ENCODE measurements at places on chromosomes 1 and 21.

DNA sequence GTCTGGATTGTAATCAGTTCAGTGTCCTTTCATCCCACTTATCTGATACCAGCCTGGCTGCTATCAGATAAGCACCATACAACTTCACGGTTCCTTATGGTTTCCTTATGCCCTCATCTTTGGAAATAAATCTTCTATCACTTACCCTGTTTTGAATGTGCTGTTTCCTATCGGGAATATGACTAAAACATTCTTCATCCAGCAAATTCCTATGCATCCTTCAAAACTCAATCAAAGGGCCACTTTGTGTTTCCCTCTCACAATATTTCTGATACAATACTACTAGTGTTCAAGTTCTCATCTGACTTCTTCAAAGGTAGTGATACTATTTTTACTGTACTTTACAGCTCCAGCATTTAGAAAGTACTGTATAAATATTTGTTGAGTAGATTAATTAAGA, 513.2 kb downstream of the OMA1 start:
- DNase-seq = no peak

DNA sequence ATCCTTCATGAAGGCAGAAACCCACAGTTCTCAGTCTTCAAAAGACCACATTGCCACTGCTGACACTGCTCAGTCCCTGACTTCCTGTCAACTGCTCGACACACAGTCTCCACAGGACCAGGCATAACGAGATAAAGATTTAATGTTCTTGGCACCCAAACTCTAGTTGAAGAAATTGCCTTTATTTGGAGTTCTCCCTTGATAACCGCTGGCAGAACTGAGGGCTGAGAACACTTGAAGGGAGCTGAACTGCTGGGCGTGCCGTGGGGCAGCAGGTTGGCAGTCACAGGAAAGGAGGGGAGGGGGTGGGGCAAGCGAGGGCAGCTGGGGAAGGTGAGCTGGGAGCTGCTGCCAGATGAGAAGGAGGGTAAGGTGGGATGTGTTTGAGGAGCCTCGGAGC, 15.9 kb downstream of the HENMT1 start:
- DNase-seq = no peak

- no peak for DNase-seq
Measured at GRCh38 chr1:170247751-170248521, 102.2 kb downstream of the NTMT2 start.

GRCh38 chr1:168485048-168485447, 58.7 kb downstream of the XCL2 start:
- no peak for DNase-seq

DNA sequence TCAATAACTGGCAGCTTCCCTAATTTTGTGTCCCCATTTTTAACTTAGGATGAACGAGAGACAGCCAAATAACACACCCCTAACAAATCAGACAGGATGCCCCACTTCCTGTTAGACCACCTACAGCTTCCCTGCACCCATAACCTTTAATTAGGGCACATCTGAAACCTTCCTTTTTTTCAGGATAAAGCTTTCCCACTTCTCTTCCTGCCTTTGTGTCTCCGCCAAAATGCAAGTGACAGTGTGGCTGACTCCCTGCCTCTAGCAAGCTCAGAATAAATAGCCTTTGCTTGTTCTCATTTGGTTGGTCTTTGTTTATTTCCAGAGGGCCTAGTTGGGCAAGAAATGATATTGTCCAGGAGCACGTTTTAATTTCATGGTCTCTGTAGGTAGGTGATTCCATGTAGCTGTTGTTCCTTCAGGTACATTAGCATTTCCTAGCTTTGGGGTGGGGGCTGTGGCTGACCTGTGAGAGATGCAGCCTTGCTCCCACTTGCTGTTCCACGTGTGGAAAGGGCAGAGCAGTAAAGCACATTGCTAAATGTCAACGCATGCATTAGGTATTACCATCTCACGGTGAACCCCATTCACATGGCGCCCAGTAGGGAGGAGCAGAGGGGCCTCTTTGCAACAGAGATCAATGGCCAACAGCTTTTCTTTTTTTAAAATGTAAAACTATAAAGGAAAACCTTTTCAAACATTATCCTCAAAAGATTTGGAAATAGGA, 154.9 kb downstream of the ST6GALNAC3 start:
- DNase-seq = no peak

DNA sequence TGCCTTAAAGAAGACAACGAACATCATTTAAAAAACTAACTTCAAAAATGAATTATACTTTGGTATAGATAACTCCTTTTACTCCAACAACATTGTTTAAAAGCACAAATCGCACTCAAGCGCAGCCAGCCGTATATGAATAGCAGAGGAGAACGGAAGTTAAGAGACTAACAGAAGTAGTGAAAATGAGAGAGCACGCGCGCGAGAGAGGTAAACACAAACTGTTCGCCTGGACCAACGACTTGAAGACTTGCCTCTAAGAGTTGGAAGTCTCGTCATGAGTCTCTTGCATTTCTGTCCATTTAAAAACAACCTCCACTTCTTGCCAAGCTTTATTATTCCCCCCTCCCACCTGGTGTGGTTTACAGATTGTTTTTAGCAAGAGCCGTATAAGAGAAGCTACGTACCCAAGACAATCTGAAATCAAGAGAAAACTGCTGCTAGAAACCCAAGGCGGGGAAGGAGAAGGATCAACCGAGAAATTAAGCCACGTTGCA, 479 bp downstream of the SELENOF start:
- peak; percentile 52 for DNase-seq

DNA sequence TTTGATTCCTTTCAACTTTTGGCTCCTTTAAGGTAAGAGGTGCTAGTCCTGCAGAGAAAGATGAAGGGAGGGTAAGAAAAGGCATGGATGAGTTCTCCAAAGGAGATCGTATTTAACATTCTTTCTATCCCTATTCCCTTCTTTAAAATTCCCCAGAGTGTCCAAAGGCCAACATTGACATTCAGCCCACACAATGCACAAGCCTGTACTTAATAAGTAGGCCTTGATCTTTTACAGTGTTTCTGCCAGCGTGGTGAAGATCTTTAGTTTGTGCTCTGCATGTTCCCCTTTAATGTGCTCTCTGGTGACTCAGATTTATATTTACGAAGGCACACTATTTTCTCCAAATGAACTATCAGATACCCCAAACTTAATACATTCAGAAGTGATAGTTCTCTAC, 582.5 kb upstream of the RGS18 start:
- DNase-seq = peak; percentile 22

GRCh38 chr1:42014823-42015222, 96.1 kb upstream of the HIVEP3 start:
- DNase-seq = no peak

DNA sequence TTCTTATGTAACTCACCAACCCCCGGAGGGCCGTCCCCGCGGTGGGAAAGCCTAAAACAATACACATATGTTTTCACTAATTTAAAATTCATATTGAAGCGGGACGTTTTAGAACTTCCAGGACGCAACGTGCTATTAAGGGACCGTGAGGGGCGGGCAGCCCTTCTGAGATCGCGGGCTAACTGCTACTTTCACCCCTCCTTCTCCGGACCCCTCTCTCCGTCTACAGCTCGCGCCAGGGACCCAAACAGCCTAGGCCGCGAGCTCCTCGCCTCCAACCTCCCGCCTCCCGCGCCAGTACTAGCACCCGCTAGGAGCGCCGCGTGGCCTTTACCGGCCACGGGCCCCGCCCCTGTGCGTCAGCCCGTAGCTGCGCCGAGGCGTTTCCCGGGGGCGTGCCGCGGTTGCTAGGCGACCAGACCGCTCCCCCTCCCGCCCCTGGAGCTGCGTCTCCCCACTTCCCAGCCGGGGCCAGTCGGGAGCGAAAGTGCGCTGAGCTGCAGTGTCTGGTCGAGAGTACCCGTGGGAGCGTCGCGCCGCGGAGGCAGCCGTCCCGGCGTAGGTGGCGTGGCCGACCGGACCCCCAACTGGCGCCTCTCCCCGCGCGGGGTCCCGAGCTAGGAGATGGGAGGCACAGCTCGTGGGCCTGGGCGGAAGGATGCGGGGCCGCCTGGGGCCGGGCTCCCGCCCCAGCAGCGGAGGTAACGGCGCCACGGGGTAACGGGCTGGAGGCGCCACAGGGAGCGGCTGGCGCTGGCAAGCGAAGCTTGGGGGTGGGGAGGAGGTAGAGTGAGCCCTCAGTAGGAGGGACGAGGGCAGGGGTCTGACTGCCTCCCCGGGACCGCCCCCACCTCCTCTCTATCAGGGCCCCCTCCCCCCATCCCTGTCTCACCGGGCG, at the start of gene DYRK3:
Gene DYRK3 (plus strand): TSS at position 457 of the 898 bp plus-strand sequence. CDS start 168 bp downstream, at position 625.
- DNase-seq = peak; percentile 95

GRCh38 chr1:203179667-203180005, 4.0 kb upstream of the MYBPH start:
- DNase-seq = no peak

DNA sequence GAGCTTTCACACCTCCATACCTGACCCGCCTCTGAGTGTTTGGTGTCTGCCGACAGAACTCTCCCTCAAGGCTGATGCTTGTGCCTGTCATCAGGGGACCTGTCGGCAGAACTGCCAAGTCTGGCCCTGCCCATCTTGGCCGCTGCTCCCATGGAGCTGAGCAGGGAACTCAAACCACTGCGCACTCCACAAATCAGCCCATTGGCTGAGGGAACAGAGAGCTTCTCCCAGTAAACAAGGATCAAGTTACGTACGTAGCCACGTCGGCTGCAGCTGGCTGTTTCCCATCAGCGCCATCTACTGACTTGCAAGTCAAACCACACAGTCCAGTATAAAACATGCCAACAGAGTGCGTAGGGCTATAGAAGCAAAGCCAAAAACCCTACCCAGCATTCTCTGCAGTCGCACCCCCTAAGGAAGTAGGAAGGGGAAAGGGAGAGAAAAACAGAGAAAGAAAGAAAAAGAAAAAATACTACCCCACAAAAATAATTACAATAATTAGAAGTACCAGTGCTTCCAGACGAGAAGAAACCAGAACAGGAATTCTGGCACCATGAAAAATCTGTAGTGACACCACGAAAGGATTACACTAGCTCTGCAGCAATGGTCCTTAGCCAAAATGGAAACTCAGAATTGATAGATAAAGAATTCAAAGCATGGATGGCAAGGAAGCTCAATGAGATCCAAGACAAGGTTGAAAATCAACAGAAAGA, 13.1 kb downstream of the KRTAP13-1 start:
- peak; percentile 11 for DNase-seq

DNA sequence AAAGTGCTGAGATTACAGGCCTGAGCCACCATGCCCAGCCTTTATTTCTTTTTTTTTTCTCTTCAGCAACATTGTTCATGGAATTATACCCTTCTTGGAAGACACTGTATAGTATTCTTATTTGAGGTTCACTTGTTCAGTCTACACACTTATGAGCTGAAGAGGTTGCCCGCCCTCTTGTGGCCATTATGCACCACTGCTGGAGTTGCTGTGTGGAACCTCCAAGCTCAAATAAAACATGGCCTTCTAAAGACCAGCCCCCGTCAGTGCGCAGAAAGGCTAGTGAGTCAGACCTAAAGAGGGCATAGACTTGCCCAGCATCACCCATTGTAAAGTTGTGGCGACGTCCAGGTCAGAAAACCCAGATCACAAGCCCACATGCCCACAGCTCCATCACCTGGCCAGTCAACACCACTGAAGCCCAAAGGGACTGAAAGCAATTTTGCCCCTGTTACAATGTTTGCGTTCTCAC, 20.4 kb downstream of the LURAP1 start:
- DNase-seq = peak; percentile 90

- DNase-seq = no peak
Measured at GRCh38 chr1:3889936-3890335, 10.1 kb downstream of the C1orf174 start.

DNA sequence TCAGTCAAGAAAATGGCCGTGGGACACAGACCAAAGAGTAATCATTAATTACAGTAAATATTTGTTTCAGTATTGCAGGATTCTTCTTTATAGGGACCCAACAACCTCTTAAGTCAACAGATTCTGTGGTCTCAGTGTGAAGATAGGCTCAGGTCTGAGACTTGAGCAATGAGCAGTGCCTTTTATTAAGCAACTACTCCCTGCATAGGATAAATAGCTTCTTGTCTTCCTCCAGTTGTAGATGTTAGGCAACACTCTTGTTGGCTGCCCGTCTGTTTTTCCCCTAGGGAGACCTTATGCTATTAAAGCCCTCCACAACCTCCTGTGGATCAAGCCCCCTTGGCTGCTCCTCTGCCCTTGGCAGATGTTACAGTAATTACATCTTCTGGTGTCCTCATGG, 1.8 kb upstream of the OMA1 start:
- no peak for DNase-seq

DNA sequence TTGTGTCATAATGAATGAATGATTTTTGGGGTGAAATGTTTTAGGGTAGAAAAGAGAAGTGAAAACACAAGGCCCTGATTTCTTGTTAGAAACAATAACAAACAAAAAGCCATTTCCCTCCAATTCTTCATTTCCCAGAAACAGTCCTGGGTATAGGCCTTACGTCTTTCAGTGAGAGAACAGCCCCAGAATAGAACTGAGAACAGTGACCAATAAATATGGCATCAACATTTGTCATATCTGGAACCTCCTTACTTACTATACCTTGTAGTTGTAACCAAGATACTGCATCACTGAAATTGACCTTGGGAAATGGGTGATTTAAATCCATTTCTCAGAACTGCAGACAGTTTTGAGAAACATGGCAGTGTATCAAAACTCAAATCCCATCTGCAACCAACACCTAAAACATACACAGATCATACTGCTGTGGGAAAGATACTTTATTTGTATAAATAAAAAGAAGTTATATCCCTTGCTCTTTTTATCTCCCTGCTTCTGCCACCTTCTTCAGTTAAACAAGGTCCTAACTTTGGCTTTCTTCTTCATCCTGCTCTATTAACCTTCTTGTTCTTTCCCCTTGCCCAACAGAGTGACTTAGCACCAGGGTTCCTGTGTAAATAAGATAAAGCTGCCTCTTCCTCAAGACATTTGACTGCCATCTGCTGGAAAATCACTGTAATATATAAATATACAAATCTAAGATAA, 19.5 kb downstream of the XKR8 start:
- DNase-seq = peak; percentile 3

DNA sequence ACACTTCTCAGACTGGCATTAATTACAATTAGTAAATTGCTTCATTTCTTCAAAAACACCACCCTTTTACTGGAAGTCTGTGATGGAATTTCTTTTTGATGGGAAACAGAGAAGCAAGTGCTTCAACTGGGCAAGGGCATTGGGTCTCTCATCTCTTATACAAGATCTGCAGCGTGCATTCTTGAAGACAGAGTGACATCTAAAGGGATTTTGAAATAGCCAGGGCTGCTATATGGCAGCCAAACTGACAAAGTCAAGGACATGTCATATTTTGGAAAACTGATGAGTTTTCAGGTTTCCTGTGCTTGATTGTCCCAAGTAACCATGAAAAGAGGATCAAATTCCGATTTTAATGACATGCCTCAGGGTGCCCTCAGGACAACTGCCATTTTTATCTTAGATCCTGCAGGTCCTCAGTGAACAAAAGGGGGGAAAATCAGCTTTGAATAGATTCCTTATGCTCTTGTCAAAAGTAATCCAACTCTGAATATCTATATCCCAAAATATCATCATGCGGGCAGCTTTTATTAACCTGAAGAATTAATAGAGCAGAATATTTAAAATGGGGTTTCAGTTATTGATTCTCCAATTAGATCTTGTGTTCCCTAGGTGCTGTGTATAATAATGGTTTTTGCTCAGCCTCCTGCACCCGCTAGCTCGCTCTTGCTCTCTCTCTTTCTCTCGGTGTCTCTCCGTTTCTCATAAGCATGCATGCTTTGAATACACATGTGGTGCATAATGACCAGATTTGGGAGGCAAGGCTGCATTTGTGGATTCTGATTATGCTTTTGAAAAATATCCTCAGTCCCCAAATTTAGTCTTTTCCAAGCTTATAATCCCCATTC, 221.8 kb downstream of the TTLL7 start:
- DNase-seq = no peak

Data from NCI-H1417 (cell line).